ENCODE measurements at places on chromosomes 16 and 17.

DNA sequence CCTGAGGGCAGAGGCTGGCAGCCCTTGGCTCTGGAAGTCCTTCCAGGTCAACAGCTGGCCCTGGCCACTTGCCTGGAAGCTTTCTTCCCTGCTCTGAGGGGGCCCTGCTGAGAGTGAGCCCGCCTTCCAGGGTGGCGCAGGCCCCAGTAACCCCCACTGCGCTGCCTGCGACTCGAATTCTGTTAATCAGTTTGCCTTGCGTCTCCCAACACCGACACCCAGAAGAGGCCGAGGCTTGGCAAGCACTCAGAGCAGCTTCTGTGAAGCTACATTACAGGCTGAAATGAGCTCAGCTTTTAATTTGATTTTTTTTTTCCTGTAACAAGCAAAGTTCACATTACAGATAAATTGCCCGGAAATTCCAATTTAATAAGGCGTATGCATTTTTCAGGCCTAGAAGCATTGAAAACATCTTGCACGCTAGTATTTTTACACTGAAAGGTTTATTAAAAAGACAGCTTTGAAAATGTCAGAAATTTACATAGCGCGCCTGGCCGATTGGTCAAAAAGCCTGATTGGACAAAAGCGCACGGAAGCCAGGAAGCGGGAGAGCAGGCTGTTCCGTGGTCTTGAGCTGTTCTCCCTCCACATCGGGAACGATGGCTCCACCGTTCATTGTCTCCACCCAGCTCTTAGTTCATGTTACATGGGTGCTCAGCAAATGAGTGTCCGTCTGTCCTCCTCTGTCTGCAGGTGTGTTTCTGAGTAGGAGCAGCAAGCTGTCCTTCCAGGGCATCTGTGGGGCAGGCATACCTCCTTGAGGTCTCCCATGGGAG, 65.5 kb upstream of the HSBP1 start:
- DNase-seq = no peak

DNA sequence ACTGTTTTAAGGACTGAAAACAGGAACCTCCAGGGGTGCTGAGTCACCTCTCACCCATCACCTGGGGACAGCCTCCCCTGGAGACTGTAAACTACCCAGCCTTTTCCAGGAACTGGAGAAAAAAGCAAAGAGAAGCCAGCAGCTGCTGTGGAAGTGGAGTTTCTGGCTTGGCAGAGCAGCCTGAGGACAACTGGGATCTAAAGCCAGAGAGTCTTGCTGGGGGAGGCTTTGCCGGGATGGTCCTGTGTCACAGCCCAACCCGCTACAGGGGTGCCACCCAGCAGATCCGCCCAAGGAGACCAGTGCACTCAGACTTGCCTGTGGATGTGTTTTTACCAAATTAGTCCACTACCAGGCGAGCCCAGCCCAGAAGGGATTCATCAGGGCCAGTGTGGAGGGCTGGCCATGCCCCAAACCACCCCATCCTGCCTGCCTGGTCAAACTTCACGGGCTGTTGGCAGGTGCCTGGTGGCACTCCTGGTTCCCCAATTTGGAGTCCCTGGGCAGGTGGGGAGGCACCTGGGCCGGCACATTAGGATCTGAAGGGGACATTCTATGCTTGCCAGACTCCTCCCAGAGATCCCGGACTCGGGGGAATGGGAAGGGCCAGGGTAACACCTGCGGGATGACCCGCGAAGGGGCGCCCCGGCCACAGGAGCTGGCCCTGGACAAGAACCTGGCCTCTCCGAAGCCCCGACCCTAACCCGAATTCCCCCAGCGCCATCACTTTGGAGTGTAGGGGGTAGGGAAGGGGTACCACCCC, 771 bp downstream of the MSRB1 start:
- DNase-seq = no peak

DNA sequence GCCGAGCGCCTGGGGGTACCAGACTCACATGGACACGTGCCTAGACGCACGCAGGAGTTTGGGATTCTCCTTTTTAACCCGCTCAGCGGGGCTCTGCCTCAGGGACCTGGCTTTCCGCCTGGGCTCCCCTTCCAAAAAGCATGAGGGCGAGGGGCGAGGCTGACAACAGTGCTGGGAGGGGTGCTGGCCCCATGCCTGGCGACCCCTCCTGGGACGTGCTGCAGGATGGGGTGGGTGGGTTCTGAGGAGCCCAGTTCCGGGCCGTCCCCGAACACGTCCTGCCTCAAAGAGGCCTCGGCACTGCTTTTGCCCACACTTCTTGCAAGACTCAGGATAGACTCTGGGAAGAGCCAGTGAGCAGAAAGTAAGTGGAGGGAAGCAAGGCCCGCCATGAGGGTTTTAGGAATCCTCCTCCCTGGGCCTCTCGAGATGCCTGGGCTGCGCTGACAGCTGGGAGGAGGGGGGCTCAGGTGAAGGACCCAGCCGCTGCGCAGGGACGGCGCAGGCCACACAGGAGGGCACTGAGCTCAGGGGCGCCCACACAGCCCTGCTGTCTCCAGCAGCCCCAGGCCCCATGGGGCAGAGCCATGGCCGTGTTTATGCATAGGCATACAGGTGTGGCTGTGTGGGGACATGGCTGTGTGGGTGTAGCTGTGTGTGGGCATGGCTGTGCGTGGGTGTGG, 15.4 kb upstream of the PABPN1L start:
- no peak for DNase-seq

DNA sequence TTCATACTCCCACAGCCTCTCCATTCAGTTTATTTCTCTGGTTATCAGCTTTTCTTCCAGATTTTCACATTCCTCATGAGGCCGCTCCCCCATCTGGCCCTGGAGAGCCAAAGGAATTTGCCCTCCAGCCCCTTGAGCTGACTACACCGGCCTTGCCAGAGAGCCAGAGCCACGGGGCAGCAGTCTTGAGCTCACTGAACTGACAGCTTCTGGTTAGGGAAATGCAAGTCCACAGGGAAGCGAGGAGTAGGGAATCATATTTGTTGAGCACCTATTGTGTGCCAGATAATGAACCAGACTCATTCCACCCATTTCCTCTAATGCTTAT, 102.4 kb downstream of the ABCC12 start:
- DNase-seq = peak; percentile 32

DNA sequence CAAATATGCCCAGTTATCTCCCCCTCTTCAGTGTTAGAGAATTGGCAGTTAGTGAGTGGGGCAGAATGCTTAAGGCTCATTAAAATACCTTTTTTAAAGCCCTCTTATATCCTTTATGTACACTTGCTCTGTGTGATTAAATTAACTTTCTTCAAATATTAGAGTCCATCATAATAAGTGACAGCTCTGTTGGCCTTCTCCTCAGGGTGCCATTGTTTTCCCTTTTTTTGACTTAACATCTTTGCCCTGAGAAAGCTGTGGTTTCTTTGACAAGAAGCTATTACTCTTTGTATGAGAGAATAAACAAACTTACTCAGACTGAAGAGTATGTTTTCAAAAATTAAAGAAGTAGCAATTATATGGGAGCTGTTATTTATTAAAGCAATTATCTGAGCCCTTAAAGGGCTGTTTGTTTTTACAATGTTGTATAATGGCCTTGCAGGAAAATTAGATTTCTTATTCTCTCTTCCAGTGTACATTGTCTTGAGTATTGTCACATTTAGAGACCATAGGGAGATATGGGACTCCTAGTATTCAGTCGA, 13.4 kb downstream of the RBBP6 start:
- no peak for DNase-seq

DNA sequence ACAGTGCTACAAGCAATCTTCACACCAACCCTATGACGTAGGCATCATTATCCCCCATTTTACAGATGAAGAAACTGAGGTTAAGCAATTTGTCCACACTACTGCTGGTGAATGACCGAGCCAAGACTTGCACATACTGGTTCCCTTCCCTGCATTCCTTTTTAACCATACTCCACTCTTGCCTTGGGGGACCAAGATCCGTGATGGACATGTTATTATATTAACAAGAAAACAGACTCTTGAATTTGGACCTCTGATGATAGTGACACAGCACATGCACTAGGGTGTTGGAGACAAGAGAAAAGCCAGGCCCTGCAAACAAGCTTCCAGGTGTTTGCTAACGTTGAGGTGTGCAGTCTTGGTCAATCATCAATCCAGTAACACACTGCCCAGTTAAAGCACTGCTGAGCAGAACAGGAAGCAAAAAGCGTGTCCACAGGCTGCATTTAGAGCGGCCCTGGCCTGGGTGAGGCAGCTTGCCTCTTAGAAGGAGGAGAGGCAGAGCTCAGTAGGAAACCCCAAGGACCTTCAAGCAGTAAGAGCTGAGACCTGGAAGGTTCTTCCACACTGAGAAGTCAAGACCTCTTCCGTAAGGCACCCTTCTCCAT, 36.7 kb downstream of the HNF1B start:
- no peak for DNase-seq

DNA sequence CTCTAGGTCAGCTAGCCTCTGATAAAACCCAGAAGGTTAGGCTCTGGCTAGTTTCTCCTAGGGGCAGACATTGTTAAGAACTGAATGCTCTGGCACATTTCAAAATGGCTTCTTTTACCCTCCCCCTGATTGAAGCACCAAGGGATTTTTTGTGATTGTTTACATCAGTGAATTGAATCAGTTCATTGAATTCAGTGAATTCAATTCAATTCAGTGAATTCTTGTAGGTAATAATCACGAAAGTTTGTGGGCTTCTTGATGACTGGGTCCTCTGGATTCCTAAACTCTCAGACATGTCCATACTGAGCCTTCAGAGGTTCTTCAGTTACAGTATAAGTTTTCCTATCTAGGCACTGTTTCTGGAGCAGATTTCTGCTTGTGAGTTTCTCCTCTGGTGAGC, 135.2 kb upstream of the ELAC2 start:
- no peak for DNase-seq

DNA sequence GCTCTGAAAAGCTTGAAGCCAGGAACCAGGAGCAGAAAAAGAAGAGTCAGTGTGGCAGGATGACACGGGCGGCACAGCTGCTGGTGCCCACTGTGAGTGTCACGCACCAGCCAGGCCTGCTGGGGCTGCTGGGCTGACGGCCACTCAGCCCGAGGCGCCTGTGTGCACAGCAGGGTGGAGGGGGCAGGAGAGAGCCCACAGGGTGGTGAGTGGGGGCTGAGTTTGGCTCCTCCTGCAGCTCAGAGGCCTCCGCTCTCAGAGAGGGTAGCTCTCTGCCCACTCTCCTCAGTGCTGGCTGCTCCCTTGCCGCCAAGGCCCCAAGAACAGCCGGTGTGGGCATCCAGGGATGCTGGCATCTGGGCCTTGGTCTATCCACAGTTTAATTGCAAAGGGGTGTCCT, 59.6 kb downstream of the GSG1L start:
- DNase-seq = no peak

DNA sequence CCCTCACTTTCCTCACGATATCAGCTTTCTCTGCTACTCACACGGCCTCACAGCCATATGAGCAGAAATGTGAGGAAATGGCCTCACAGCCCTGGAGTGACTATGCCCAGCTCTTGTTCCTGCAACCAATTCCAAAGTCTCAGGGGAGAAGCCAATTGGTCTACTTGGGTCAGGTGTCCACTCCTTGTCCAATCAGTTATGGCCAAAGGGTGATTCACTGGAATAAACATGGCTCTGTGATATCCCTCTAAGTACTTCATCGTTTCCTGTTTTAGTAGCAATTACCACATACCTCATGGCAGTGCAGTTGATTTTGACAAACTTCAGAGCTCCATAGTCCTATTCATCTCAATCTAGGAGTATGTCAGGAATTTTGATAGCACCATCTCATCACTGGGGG, 195.4 kb downstream of the KATNIP start:
- no peak for DNase-seq

Data from H54 (cell line).